ENCODE measurements at places on chromosomes 5 and 9.

DNA sequence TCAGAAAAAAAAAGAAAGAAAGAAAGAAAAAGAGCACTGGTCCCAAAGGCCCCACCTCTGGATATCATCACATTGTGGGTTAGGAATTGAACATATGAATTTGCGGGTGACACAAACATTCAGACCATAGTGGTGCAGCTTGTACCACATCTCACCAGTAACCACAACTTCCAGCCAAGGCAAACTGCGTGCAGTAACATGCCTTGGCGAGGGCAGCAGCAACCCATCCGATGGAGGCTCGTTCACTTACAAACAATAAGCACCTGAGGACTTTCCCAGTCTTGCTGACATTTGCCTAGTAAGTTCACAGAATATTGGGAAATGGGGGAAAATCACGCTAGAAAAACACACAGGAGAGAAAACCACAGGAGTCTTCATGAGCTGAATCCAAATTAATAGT lies 508.1 kb downstream of the ZNF608 start:
- DNase-seq, result no peak

DNA sequence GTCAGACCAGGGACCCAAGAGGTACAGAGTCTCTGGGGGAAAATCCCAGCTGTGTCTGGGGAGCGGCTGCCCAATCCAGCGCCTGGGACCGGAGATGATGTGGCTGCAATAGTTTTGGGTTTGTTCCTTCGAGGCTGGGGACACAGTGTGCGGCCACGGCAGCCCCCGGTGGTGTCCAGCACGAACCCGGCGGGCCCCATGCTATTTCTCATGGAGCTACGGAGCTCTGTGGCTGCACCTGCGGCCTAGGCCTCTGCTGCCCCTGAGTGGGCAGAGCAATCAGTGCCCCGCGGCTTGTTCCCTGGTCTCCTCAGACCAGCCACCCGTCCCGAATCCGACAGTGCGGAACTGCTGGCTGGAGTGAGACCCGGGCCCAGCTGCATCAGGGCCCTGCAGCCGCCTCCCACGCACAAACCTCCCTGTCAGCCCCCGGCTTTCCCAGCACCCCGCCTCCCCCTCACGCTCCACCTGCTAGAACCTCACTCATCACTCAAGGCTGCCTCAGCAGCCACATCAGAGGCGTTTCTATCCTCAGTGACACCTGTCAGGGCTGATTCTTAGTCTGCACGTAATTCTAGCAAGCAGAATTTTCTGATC lies 29.0 kb downstream of the SARDH start:
- DNase-seq, result no peak

GRCh38 chr9:94800424-94801117 lies 74.1 kb downstream of the AOPEP start:
- no peak for DNase-seq

GRCh38 chr5:67490543-67491321 lies 294.1 kb upstream of the CD180 start:
- DNase-seq, result no peak

GRCh38 chr5:16414861-16415260 lies 50.7 kb downstream of the ZNF622 start:
- no peak for DNase-seq

DNA sequence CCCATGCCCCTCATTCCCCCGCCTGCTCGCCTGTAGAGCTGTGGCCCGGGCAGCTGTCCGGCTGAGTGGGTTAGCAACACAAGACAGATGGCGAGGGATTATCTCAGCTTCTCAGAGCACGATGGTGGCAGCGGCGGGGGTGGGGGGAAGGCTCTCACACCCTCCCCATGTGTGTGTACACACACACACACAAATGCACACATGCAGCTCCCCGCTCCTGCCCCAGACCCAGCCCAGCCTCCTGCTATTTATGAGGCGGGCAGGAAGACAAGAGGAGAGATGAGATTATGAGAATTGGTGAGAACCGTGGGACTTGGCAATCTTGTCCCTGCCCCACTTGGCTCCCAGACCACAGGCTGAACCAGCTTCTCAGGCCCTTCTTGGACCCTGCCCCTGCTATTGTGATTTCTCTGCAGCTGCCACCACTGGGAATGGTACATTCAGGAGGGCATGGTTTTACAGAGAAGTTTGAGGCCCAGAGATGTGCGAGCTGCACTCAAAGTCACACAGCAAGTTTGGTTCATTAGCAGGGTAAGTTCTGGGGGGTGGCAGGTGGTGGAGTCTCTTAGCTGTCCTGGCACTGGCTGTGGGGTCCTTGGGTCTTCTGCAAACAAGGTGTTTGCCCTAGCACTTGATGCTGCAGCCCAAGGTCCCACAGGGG lies 51.0 kb upstream of the PSD2 start:
- DNase-seq, result no peak

DNA sequence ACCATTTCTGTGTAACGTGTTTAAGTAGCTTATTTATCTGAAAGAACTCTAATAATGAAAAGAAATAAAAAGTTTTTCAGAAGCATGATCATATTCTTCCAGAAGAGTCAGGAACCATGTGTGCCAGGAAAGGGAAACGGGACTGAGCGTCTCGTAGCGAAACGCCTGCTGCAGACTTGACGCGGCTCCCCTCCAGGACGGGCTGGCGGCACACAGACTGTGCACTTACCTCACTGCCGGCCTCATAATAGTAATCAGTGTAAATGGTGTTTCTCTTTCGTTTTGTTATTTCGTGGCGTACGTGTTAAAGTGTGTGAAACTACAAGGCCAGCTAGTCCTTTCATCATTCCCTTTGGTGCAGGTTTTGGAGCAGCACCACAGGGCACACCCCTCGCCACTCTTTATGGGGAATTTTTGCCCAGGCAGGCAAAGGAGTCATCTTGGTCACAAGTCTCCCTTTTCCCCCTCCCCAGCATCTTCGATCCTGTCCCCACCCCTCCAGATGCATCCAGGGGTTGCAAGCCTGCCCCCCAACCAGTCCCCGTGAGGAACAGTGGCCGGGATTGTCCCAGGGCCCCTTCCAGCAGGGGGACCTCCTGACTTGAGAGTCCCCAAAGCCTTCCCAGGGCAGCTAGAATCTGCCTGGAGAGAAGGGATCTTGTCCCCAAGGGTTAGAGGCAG lies 233.1 kb downstream of the FANCC start:
- no peak for DNase-seq

DNA sequence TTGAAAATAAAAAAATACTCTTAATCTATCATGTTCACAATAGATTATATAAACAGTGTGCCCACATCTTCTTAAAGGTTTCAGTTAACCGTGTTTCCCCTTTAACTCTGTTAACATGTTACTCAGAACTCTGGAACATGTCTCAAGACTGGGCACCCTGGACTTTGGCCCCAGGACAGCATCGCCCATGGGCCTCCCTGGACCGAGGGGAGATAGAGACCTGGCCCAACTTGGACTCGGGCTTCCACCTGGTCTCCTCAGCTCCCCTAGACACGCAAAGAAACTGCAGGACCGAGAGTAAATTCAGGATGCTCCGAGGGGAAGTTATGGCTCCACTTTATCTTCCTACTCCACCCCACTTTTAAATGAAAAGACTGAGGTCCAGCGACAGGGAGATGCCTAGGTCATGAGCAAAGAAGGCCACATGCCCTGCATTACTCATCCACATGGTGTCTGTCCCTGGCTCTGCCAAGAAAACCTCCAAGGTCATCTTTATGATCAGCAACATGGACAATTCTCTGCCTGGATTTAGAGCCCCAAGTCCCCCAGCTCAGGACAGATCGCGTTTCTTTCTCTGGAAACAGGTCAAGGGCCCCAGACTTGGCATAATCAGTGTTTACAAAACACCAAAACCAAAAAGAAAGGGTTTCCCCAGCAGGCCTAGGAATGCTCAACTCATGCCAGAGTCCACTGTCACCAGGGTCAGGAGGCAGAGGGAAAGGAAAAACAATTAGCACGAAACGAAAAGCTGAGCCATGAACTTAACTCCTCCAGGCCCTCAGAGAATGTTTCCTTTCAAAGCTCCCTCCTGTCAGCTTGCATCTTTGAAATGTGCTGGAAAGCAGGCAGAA lies 17.4 kb downstream of the GPX3 start:
- no peak for DNase-seq

DNA sequence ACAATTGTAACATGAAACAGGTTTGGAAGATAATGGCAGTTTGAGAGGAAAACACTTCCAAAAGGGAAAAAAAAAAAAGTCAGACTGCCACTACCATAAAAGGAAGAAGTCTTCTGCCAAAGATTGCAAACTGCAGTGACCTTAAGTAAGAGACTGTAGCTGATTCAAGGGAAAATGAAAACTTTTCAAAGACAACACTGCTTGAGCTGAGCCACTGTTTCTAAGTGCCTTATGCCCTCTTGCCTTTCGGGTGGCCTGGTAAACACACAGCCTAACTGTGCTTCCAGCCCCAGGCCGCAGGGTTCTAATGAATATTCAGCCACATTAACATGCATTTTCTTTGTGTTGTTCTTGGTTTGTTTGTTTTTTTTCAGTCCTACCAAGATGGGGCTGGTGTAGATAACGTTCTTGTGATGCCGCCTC lies 354.6 kb downstream of the BNC2 start:
- DNase-seq, result no peak

GRCh38 chr5:134138416-134139376 lies 24.2 kb downstream of the TCF7 start:
- no peak for DNase-seq

GRCh38 chr9:117823576-117823975 lies 119.4 kb downstream of the TLR4 start:
- DNase-seq, result no peak

DNA sequence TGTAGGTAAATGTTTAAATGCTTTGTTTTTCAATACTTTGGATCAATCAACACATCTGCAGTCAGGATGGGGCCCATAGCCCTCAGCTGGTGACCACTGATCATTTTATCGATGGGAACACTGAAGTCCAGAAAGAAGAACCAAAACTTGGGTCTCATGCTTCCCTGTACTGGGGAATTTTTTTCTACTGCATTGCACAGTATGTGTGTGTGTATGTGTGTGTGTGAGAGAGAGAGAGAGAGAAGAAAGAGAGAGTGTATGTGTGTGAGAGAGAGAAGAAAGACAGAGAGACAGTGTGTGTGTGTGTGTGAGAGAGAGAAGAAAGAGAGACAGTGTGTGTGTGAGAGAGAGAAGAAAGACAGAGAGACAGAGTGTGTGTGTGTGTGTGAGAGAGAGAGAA lies 202.9 kb upstream of the MSX2 start:
- no peak for DNase-seq

DNA sequence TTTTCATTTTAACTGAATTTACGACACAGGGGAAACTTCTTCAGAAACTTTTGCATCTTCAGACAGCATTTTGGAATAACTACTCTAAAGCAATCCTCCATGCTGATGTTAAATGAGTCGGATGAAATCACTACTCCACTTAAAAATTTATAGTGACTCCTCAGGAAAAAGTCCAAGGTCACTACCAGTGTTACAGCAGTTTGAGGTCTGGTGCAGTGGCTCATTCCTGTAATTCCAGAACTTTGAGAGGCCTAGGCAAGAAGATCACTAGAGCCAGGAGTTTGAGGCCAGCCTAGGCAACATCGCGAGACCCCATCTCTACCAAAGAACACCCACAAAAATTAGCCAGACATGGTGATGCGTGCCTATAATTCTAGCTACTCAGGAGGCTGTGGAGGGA lies 5.9 kb upstream of the GAS1 start:
- no peak for DNase-seq

- no peak for DNase-seq
Observed at GRCh38 chr5:6659941-6660684, 26.9 kb downstream of the SRD5A1 start.

- DNase-seq, result no peak
Observed at GRCh38 chr5:156865427-156865826, 15.3 kb downstream of the PPP1R2B start.

DNA sequence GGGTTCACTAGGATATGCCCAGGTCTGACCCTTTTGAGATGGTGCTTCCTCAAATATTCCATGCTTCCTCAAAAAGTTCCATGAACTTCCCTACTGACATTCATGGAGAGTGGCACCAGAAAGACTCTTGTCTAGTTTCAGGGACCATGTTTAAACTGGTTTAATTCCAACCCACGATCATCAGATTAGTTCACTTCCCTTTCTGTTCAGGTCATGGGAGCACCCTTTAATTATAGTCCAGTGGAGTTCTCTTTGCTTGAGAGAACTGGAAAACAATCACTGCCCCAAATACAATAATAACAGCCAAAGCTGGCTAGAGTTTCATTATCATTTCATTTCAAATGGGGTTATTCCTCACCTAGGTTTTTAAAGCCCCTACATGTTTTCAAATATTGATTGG lies 9.7 kb upstream of the ERBIN start:
- DNase-seq, result no peak

- DNase-seq, result no peak
Observed at GRCh38 chr5:177301503-177302165, 1.9 kb downstream of the RAB24 start.

- DNase-seq, result no peak
Observed at GRCh38 chr9:129171993-129172751, 5.9 kb downstream of the IER5L start.
